GM19239 (cell line): ENCODE measurements at places on chromosomes 16 and 17.

GRCh38 chr17:79991924-79992648, 43.6 kb downstream of the TBC1D16 start:
- no peak for DNase-seq

DNA sequence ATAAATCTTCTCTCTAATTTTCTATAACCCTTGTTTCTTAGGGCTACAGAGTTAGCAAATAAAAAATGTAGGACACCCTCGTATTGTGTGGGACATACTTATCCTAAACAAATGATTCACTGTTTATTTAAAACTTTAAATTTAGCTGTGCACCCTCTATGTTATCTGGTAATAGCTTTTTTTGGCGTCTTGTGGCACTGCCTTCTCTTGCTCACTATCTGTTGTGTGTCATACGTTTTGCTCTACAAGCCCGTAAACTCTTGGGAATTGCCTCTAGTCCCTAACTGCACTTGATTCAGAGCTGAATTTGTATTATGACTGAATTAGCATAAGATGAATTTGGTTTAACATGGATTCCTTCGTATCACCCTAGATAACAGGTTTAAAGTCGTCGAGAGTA, 144.3 kb upstream of the MYOCD start:
- no peak for DNase-seq

DNA sequence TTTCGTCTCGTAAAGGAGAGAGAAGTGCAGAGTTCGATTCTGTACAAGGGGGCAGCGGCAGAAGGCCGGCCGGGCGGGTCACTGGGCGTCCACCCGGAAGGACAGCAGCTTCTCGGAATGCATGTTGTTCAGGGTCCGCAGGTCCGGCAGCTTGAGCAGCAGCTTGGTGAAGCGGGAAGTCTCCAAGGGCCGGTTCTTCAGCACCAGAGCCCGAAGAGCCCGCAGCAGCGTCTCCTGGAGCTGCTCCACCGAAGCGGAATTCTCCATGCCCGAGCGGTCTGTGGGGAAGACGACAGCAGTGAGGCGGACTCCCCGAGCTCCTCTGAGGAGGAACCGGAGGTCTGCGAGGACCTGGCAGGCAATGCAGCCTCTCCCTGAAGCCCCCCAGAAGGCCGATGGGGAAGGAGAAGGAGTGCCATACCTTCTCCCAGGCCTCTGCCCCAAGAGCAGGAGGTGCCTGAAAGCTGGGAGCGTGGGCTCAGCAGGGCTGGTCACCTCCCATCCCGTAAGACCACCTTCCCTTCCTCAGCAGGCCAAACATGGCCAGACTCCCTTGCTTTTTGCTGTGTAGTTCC, 7.3 kb downstream of the NR1D1 start:
- DNase-seq = no peak

GRCh38 chr17:41891135-41892020, 26.2 kb upstream of the KLHL11 start:
- DNase-seq = no peak

- DNase-seq = no peak
Observed at GRCh38 chr16:71811261-71811803, 2.7 kb upstream of the AP1G1 start.

- DNase-seq = no peak
Observed at GRCh38 chr17:28524476-28525424, 18.6 kb downstream of the FOXN1 start.

GRCh38 chr17:77491921-77492445, 351.2 kb downstream of the SEC14L1 start:
- DNase-seq = no peak

GRCh38 chr17:82449131-82449882, 1.2 kb downstream of the CYBC1 start:
- DNase-seq = no peak

DNA sequence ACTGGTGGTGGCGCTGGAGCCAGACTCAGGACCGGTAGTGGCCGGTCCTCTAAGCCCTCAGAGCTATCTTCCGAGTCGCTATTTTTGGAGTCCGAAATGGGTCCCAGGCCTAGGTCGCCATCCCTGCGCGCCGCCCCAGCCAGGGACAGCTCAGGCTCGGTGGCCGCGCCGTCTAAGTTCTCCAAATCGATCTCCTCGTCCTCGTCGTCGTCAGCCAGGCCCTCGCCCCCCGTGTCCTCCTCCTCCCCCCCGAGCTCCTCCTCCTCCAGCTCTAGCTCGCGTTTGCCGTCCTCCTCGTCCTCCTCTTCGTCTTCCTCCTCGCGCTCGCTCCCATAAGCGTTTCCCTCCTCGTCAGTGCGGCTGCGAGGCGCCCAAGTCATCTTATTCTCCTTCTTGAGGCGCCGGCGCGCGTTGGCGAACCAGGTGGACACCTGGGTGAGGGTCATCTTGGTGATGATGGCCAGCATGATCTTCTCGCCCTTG, 1.6 kb downstream of the IRX3 start:
- no peak for DNase-seq

GRCh38 chr16:35628976-35629375, 2169.6 kb downstream of the TP53TG3F start:
- DNase-seq = no peak

DNA sequence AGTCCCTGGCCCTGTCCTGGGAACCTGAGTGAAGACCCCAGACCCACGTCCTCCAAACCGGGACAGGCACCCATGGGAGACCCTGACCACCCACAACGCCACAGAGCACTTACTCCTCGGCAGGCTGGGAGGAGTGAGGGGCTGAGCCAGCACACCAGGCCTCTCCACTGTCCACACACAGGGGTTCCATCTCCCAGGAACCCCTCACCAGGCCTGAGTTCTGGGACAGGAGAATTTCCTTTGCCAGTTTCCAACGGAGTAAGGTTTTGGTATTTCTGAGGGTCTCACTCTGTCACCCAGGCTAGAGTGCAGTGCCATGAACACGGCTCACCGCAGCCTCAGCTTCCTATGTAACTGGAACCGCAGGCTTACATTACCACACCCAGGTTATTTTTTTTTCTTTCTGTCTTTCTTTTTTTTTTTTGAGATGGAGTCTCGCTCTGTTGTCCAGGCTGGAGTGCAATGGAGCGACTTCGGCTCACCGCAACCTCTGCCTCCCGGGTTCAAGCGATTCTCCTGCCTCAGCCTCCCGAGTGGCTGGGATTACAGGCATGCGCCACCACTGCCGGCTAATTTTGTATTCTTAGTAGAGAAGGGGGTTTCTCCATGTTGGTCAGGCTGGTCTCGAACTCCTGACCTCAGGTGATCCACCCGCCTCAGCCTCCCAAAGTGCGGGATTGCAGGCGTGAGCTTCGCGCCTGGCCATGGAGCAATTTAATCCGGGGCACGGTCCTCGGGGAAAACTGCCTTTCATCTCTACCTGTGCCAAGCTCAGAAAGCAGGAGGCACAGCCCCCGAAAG, 1.6 kb downstream of the PGAP6 start:
- no peak for DNase-seq

GRCh38 chr17:38465391-38466345, 37.4 kb downstream of the ARHGAP23 start:
- no peak for DNase-seq

DNA sequence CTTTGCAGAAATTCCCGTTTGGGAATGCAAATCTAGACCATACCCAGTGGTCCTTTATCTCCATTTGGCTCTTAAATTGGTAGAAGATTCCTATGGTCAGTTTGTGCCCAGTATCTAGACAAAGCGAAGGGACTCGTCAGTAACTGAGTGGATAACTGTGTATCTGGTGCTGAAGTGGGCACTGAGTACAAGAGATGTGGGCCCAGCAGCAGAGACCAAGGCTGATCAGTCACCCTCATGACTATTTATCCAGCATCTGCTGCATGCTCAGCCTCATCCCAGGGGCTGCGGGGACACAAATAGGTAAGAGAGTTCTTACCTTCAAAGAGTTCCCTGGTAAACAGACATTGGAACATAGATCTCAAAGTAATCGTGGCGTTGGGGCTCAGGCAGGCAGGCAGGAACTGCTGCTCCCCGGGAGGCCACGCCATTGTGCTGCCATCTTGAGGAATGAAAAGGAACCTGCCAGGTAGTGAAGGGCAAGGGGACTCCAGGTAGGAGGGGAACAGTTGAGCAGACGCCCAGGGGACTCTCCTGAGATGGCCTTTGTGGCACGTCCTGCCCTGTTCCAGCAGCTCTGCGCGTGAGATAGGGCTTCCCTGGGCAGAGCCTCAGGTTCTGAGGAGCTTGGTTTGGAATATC, 10.3 kb downstream of the NT5M start:
- peak; percentile 68 for DNase-seq

DNA sequence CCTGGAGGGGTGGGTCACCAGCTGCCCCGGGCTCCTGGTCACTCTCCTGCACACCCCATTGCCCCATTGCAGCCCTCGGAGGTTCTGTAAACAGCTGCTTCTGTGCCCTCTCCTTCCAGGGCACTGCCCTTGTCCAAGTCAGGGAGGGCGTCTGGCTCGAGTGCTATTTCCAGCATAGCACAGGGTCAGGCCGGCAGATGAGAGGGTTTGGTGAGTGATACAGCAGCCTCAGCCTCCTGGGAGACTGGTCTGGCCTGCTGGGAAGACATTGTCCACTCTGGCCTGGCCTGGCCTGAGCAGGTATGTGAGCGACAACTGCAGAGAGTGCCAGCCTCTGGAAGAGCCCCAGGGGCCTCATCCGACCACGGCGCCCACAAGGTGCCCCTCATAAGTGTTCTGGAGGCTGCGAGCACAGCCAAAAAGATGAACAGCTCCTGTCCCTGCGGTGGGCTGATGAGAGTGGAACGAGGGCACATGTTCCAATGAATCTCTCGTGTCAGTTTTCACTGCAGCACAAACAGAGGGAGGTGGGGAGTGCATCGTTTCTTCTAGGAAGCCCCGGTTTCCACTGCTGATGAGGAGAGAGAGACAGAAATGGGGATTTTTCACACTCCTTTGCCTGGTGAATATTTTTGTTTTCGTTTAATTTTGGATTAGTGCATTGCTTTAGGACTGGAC, 105.8 kb upstream of the SDK2 start:
- DNase-seq = no peak

- peak; percentile 44 for DNase-seq
Observed at GRCh38 chr16:46972429-46973206, 856 bp downstream of the DNAJA2 start.

DNA sequence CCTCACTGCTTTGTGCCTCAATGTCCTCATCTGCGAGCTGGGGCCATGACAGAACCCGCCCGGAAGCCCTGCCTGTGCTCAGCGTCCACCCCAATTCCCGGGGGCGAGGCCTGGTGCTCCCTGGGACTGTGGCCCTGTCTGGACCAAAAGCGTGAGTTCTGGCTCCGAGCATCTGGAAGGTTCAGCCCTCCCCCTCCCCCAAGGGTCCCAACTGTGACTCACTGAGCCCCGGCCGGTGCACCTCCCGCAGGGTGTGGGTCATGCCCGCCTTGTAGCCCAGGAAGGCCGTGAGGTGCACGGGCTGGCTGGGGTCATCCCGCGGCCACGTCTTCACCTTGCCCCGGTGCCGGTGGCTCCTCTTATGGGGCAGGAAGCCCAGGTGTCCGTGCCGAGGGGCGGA, 755 bp downstream of the RPL3L start:
- no peak for DNase-seq

DNA sequence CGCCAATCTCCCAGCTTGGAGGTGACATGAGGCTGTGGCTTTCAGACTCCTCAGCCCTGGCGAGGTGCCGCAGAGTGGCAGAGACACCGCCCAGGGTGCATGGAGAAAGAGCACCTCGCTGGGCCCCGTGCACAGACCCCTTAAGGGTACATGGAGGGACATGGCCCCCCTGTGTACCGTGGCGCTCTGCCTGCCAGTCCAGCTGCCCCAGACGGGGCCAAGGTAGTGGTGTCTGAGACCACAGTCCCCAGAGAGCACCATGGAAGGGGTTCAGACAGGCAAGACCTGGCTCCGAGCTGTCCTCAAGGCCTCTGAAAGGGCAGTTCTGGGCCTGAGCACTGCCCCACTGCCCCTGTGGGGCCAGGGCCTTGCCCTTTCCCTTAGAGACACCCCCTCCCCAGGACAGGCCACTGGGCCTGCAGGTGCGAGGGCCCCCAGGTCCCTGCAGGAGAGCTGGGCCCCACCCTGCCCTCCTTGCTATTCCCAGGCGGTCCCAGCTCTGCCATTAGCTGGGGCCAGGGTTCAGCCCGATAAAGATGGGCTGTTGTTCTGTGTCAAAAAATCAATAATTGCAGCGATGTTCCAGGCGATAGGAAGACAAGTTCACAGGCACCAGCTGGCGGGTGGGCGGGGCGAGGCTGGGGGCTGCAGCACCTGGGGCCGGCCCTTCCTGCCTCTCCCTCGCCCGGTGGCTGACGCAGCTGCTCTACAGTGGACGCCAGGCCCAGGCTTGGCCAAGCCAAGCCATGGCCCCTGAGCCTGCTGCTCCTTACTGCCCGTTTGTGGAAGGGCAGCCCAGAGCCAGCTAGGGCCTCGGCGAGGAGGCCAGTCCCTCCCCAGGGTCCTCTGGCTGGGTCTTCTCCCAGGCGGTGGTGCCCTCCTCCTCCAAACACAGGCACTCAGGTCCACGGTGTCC, 51.7 kb downstream of the ZFPM1 start:
- DNase-seq = no peak

GRCh38 chr16:61366006-61366405, 670.2 kb downstream of the CDH8 start:
- no peak for DNase-seq

DNA sequence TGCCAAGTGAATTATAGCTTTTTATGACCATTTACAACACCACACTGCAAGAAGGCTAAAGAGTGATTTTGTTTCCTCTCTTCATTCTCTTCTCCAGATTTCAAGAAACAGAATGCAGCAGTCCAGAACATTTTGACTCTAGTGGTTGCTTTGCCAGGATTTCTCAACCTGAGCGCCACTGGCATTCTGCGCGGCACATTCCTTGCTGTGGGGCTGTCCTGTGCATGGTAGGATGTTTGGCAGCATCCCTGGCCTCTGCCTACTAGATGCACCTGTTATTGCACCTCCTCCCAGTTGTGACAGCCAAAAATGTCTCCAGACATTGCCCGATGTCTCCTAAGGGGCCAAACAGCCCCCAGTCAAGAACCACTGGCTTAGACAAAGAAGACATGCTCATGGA, 25.7 kb upstream of the SLC39A11 start:
- no peak for DNase-seq

GRCh38 chr17:57033296-57033695, 51.8 kb upstream of the AKAP1 start:
- DNase-seq = no peak

GRCh38 chr17:13560935-13561334, 40.8 kb downstream of the HS3ST3A1 start:
- no peak for DNase-seq
